T-helper 2 cell treated with Interferon-gamma antibody and Interleukin-4, amounts not matched to agents 100 ng/mL and 5 ng/mL, for 36 hours (primary cell): ENCODE measurements at places on chromosomes 3 and 15. TPM values are rescaled to one million over a fixed set of nuclear protein-coding genes. Genes with fewer than 3 reads are reported as not detected.

The HACL1 gene
- total RNA-seq, result 18.7 and 20.8 TPM in 2 replicates

The FAM81A gene
- 1.2 and 1.4 TPM in 2 replicates for total RNA-seq

The PLAAT1 gene
- total RNA-seq, result not detected in 2 replicates

The CFAP91 gene
- not detected in 2 replicates for total RNA-seq

The CAMP gene
- not detected in 2 replicates for total RNA-seq
